CD8-positive, alpha-beta T cell (primary cell): ENCODE measurements at places on chromosomes 1 and 21. TPM values are rescaled to one million over a fixed set of nuclear protein-coding genes. Genes with fewer than 3 reads are reported as not detected.

- no peak for DNase-seq
These were observed 115.5 kb upstream of the COL24A1 start for GRCh38 chr1:86272083-86272482.

Gene KCND3
- not detected for total RNA-seq

DNA sequence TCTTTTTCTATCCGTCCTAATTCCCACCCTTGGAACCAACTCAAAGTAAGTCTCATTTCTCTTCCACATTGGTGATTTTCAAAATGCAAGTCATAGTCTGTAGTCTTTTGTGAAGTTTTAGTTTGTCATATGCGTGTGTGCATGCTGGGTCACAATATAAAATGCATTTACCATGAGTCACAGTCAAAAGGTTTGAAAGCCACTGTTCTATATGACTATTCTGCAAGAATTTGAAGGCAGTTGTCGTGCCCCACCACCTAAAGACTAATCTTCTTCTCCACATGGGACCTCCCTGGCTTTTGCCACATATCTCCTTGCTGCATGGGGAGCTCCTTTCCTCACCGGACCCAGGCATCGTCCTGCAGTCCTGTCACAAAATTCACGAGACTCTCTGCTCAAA lies 1.6 kb downstream of the STPG1 start:
- no peak for DNase-seq

DNA sequence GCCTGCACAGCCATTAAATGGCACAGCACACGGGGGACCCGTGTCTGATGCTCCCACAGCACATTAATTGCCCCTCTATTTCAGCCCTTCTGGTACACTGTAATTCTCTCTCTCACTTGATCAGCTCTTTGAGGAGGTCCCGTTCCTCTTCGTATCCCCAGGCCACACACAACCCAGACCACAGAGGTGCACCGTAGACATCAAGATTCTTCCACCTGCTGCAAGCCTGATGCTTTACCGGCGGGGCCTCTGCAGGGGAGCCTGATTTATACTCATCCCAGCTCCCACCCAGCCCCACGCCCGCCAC lies 759 bp downstream of the SMYD3 start:
- DNase-seq = no peak

DNA sequence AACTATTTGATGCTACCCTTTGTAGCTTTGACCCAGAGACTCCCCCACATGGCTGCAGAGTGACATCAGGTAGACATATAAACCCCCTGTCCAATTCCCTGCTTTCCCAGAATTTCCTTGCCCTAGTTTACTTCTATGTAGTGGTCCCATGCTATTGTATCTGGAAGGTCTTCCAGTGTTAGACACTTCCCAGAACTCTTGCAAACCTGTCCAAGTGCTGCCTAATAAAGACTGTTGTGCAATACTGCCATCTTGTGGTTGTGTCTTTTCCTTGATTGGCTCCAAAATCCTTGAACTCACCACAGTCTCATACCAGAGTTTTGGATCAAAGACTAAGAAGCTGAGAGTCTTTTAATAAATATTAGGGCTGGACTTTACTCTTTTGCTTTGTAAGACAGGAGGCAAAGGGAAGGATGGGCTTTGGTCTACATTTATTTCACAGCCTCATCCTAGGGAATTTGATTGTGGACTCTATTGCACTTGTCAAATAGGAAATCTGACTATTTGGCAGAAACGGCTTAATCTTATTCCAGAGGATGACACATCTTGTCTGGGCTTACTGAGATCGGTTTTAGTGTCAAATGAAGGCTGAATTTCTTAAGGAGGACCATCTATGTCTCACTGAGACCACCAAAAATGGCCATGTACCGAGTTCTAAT lies 169.9 kb downstream of the LRRC7 start:
- DNase-seq = no peak

GRCh38 chr1:172851077-172851476 lies 192.2 kb downstream of the FASLG start:
- no peak for DNase-seq

Gene OR2L13
- not detected for total RNA-seq

Gene MPL
- total RNA-seq = not detected

- no peak for DNase-seq
These were observed 59.0 kb downstream of the UBIAD1 start for GRCh38 chr1:11331945-11332546.

GRCh38 chr1:8671306-8671917 lies 146.0 kb downstream of the RERE start:
- no peak for DNase-seq
